ENCODE measurements at places on chromosomes 7 and 10. TPM values are rescaled to one million over a fixed set of nuclear protein-coding genes. Genes with fewer than 3 reads are reported as not detected.

Gene TUBB8
- not detected for total RNA-seq

Gene CARD11
- total RNA-seq: 16.9 TPM

Gene CLDN3
- not detected for total RNA-seq

Gene KCNH2
- total RNA-seq: 1.7 TPM

Gene ADCYAP1R1
- total RNA-seq: 0.16 TPM

DNA sequence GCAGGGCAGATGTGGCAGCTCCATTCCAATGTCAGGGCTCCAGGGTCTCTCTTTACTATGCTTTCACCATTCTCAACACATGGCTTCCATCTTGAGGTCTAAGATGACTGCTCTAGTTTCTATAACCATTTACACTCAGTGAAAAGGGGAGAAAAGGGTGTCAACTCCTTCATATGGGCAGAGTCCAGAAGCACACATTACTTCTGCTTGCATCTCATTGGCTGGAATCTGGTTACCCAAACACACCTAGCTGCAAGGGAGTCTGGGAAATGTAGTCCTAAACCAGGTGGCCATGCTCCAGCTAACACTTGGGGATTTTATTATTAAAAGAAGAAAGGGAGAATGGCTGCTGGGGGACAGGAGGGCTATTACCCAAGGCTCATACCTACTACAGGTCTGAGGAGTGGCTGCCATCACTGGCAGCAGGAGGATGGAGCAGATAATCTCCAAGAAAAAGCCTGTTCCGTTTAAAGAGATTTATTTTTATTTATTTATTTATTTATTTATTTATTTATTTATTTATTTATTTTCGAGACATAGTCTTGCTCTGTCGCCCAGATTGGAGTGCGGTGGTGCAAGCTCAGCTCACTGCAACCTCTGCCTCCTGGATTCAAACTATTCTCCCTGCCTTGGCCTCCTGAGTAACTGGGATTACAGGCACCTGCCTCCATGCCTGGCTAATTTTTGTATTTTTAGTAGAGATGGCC, 29.1 kb upstream of the LBX1 start:
- DNase-seq: peak; percentile 29

Gene ZNF92
- 14.5 TPM for total RNA-seq

DNA sequence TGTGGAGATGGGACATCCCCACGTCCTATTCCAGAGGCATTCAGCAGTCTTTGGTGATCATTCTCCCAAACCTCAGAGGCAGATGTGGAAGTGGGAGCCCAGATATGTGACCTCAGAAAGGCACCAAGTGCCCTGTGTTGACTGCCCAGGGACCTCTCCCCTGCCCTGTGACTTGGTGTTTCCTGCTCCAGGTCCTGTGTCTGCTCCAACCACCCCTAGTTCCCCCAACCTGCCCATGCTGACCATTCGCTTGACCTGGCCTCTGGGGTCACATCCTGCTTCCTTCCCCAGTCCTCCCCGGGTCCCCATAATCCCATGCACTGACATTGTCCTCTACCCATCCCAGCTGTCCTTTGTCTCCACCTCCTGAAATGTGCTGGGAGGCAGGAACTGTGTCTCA, 7.6 kb downstream of the CYP26A1 start:
- no peak for DNase-seq

DNA sequence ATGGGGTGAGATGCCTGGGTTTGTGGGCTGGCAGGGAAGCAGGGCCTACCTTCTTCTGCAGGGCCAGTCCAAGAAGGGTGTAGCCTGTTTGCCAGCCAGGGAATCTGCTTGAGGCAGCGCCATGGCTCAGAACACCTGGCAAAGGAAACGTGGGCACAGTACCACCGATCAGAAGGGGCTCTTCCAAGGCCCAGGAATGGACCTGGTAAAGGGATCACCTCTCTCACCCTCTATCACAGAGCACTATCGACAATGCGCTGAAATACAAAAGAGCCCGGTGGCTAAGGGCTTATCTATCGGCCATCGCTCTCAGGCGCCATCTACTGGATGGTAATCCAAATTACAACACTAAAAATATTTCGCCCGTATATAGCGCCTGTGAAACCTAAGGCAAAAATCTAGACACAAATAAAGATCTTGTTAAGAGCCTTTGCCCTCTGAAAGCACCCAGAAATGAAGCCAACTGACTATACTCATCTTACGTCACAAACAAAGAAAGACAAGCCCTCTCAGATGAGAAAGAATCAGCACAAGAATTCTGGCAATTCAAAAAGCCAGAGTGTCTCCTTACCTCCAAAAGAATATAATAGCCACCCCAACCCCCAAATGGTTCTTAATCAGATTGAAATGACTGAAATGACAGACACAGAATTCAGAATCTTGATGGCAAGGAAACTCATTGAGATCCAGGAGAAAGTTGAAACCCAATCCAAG, 217.8 kb upstream of the HPS1 start:
- DNase-seq: peak; percentile 6

DNA sequence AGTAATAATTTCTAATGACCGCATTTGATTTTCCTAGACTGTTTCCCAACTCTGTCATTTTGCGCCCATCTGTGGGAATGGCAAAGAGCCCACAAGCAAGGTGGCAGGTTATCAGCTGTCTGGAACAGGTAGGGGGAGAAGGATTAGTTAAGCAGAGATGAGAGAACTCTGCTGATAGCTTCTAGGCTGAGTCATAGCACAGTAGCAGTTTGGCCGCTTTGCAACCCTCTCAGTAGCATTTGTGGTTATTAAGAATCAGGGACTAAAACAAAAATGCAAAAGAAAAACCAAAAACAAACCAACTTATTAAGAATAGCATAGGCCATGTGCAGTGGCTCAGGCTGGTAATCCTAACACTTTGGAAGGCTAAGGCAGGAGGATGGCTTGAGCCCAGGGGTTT, 602.7 kb upstream of the SORCS1 start:
- DNase-seq: peak; percentile 25

GRCh38 chr10:87608756-87609155, 50.9 kb upstream of the PAPSS2 start:
- no peak for DNase-seq

- peak; percentile 76 for DNase-seq
These were observed 208.7 kb upstream of the ZNF32 start for GRCh38 chr10:43857206-43857930.

GRCh38 chr10:71276873-71277272, 42.2 kb upstream of the SLC29A3 start:
- DNase-seq: no peak

Gene LIPK
- not detected for total RNA-seq

GRCh38 chr7:43637114-43637806, 54.4 kb downstream of the STK17A start:
- peak; percentile 82 for DNase-seq

GRCh38 chr7:35729061-35729783, 34.3 kb upstream of the HERPUD2 start:
- no peak for DNase-seq

DNA sequence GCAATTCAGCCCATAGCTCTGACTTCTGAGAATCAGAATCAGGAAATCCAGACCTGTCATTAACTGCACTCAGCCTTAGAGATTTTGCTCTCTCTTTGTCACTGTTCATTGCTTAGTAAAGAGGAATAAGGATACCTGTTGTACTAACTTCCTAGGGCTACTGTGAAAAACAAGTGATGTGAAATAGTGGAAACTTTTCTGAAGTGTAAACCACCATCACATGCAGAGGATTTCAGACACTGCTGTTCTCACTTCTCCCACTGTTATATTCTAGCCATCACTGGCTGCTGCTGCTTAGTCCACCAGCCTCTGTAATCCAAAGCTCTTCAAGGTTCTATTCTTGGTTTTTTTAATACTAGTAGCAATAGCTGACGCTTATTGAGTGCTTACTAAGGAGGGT, 129.6 kb upstream of the CCDC6 start:
- DNase-seq: no peak

- DNase-seq: no peak
These were observed 10.4 kb upstream of the PIP4K2A start for GRCh38 chr10:22724773-22725172.

DNA sequence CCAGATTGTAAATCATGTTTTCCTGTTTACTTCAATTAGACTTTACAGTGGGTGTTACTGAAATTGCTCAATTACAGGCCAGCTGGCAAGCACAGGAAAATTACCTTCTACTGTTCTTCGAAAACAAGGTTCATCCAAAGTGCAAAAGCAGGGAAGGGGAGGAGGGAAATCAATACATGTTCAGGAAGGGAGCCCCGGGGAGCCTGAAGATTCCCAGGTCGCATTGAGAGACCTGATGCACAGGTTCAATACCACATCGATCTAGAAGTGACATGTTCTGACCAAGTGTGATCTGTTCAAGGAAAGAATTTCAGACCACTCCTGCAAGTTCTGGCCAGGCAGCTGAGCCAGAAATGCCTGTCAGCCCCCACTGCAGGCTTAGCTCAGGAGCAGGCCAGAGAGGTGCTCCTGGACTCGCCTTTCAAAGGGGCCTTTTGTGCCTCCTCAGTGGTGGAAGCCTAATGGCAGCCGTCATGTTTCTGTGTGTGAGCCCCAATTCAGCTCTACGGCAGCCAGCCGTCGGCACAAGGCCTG, 35.9 kb downstream of the FAM53B start:
- no peak for DNase-seq

DNA sequence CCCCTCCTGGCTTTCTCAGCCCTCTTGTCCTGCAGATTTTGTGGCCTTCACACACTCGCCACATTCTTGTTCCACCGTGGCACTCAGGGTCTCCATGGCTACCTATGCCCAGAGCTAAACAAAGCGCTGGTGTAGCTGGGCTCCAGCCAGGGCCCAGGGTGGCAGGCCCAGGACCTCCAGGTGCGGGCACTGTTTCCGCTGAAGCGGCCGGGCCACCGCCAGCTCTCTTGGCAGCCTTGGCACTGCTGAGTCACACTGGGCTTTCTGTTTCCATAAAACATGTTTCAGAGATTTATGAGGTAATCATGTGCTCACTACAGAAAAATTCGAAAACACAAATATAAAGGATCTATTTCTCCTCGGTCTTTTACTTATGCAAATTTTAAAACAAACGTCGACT, 51.3 kb downstream of the AOC1 start:
- DNase-seq: peak; percentile 87

DNA sequence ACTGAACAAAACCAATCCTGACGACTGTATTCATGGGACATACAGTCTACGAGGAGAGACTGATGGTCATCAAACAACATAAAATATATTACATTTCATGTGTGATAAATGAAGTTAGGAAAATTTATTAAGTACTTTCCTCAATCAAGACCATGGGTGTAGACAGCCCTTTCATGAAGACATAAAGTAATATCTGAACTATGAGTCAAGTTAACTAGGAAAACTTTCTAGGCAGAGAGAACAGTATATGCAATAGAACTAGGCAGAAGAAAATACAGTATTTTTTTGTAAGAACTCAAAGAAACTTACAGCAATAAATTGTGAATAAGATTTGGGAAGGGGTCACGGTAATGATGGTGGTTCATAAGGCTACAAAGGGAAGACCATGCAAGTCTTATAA, 112.8 kb downstream of the JMJD1C start:
- DNase-seq: no peak

GRCh38 chr10:21068026-21068656, 171.0 kb upstream of the NEBL start:
- DNase-seq: no peak

DNA sequence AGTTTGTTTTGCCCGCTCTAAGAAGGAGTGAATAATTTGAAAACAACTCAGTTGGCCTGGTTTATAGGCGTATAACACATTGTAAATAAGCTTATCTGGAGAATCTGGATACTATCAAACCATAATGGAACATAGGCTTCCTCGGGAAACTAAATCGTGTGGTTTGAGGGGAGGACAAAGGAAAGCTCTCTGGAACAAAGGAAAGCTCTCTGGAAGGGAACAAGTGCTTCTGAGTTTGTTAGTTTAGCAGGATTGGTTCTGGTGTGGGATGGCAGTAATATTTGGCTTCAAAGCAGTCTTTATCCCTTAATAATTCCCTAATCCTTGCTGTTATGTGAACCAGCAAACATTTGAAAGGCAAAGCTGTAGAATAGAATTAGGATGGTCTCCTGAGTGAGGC, 15.0 kb upstream of the SLK start:
- no peak for DNase-seq

- no peak for DNase-seq
These were observed 98.0 kb downstream of the KCND2 start for GRCh38 chr7:120370954-120371353.

Gene EN2
- total RNA-seq: not detected

Gene GRID1
- total RNA-seq: 5.2 TPM

Gene TMEM225B
- not detected for total RNA-seq

GRCh38 chr7:138352570-138353461, 107.2 kb upstream of the TRIM24 start:
- DNase-seq: no peak

DNA sequence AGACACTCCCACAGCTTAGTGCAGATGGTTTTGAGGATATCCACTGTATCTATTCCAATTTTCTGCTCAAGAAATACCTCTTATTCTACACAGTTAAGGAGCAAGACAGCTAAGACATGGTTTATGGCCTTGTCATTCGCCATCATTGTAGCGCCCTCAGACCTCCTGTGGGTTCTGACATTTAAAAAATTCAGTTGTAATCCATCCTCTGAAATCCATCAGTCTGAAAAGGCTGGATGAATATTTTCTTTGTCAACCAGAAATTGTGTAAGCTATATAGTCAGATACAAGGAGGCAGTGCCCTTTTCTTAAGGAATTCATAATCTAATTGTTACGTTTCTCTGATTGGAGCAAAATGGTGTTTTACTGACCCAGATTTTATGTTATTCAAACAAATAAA, 353.6 kb downstream of the GALNT17 start:
- no peak for DNase-seq

DNA sequence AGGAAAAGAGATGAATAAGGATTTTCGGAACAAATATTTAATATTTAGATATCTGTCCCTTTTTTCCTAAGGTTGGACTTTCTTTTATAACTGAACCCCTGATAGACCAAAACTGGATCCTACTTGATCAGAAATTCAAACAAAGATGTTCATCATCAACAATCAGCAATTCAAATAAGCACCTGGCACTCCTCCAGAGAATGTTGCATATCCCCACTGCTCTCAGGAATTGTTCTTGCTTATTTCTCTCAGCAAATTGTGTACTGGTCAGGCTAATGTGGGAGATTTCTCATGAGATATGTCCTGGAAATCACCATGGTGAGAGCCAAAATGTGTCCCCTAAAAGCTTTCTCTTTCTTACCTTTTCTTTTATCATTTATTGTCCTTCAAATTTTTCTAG, 40.3 kb upstream of the LHFPL3 start:
- no peak for DNase-seq

DNA sequence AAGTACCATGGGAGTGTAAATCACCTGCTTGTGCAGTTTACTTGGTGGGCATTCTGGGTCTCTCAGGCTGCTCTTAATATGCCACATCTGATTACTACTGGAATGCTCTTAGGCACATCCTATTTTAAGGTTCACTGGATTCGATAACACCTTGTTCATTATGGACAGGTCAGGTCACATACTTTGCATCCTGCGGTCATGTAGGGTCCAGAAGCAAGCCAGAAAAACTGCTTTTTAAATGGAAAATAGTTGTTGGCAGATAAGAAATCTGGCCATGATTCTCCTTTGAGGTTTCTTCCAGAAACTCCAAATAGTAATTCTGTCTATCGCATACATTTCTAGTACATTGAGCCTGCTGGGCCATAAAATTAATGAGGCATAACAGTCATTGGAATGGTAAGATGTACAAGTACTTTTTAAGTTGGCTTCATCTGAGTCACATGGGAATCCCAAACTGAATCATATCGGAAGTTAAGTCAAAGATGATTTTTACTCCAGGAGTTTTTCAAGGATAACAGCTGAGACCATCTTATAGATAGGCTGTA, 371.9 kb downstream of the LRRTM3 start:
- DNase-seq: peak; percentile 46

GRCh38 chr7:55265836-55266642, 99.1 kb upstream of the LANCL2 start:
- no peak for DNase-seq
